ENCODE measurements at places on chromosomes 4 and X.

- no peak for DNase-seq
These were observed 146.3 kb downstream of the LDB2 start for GRCh38 chr4:16752150-16752549.

- DNase-seq = no peak
These were observed 45.6 kb upstream of the ANK2 start for GRCh38 chr4:113003841-113004240.

DNA sequence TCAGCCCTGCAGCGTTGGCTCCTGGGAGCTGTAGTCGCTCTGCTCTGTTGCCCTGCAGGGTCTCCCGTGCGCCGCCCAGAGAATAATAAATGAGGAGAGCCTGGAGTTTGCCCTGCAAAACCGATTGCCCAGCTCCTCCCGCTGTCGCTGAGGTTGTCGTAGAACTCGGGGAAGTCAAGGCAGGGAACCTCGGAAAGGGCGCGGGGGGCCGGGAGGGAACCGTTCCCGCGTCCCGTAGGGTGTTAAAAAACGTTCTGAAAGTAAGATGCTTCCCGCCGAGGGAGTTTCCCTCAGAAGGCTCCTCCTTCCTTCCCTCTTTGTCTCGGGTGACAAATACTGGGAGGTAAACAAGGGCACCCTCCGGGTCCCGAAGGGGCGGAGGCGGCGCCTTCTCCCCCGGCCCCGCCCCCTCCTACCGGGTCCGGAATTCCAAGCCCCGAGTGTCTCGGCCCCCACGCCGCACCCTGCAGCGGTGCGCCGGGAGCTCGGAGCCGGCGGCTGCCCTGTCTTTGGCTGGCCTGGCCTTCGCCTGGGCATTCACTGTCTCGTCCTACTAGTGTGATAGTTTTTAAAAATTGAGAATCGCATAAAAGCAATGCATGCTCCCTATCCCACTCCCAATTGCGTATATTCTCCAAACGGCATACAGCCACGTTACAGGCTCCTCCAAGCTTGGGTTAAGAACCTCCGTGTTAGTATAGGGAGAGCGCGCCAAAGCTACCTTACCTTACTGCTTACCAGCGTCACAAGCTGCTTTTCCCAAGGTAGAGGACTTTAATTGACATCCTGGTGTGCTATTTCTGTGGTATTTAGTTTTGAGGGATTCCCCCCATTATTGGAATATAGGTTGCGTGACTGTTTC, 964 bp upstream of the HMGB2 start:
- DNase-seq = peak; percentile 54

DNA sequence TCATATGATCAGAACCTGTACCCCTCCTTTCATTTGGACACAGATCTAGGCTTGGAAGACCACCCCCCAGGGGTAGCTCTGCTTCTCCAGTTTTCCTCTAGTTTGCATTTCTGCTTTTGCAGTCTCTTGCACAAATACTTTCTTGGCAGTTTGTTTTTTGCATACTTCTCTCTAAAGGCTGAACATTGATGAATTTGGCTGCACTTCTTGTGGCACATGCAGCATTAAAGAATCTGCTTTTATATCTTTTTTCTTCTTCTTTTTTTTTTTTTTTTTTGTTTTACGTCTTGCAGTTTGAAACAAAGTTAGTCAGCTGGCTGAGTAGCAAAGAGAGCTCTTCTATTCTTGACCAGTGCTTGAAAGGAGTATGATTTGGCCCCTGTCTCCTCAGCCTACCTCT, 273.0 kb downstream of the GLUD2 start:
- no peak for DNase-seq

DNA sequence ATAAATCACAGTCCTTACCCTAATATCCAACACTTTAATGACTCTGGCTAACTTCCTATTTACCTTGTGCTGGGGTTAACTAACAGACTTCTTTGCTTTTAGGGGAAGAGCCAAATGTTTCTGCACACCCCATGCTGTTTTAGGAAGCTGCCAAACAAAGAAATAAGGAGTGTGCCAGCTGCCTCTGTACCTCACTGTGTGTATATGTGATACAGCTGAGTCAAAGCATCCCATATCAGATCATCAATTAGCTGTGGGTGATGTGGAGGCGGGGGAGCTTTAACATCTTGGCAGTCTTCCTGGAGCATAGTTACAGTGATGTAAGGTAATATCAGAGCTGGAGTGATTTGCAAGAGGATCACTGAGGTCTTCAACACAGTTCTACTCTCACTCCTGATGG, 95.4 kb downstream of the COL25A1 start:
- DNase-seq = no peak

DNA sequence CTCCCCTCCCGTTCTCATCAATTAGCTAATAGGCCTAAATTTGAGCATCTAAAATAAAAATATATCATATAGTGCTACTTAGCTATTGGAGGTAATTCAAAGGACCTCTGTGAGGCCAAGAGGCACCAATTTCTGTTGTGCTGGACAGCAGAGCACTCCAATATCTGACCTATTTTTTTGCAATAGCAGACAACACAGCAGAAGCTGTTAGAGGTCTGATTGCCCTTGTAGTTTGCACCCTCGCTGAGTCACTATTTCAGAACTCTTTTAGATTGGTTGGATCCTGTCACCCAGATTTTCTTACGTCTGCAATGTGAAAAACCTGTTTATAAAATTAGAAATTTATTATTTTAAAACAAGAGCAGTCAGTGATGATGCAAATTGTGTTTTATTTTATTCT, 184.1 kb downstream of the CEP135 start:
- DNase-seq = no peak

GRCh38 chrX:104370089-104370488, 115.4 kb upstream of the ESX1 start:
- peak; percentile 52 for DNase-seq

DNA sequence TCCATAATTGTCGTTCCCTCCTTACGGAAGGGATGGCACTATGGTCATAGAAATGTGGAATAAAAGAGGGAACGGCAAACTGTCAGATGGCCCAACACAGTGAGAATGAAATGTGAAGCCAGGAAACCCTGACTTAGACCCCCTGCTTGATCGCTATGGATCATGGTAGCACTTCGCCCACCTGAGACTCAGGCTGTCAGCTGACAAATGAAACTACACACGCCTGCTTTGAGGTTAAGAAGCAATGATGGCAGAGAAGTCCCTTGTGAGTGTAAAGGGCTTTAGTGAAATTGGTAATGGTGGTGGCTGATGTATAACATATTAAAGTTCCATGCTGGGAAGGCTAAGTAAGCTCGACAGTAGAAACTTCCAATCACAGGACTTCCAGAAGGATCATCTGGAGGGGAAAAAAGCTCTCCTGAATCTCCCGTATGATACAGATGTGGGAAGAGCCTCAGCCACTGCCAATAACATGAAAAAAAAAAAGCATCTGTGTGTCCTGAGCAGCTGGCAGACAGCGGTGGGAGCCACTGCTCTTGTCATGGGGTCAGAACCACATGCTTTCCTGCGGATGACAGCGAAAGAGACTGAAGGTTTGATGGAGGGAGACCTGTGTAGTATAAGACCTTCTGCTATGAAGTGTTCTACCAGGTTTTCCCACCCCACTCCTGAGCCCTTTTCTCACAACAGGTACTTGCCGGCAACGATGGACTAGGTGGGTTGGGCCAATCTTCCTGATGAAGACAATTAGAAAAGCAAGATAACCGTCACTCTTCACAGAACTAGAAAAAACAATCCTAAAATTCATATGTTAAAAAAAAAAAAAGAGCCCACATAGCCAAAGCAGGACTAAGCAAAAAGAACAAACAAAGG, 107.6 kb downstream of the AFAP1 start:
- DNase-seq = no peak

DNA sequence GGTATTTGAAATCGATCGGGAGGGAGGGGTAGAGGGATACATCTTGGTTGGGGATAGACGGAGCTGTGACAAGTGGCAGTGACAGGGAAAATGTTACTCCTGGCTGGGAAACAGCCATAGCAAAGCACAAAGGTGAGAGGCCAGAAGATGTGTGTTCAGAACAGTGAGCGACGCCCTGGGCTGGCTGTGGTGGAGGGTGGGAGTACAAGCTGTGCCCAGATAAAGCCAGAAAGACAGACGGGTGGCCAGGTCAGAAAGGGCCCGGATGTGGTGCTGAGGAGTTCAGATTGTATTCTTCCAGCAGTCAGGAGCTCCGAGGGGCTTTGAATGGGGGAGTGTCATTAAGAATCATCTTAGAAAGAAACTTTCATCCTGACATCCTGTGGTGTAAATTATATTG, 27.9 kb downstream of the CCDC149 start:
- DNase-seq = no peak

- no peak for DNase-seq
These were observed 301.9 kb downstream of the BMPR1B start for GRCh38 chr4:95059663-95060062.

DNA sequence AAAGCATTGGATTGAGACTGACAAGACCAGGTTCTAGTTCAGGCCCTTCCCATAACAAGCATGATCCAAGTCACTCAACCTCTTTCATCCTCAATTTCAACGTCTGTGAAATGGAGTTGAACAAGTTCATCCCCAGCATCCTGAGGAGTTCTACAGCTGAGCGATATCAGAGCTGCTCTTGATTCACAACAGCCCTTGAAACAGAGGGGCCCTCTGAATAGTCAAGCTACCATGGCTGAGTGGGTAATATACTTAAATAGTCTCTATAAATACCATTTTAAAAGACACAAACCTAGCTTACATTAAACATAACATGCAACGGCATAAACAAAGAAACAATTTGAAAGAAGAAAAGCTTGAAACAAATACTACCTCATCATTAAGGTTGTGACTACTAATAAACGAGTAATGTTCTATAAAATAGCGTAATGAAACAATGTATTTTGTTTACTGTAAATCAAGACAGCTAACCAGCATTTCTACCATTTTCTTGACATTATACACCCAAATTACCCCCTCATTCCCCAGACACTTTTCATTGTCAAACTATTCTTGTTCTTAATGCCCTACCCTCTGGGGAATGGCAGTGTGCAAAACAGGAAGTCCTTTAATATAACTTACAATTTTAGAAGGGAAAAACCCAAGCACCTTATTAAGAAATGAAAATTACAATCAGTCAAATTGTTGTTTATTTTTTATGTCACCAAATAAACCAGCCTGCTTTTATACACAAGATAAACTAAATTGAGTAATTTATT, 202.3 kb downstream of the PARM1 start:
- no peak for DNase-seq

- peak; percentile 57 for DNase-seq
These were observed 2.1 kb upstream of the APBB2 start for GRCh38 chr4:41216294-41217019.

DNA sequence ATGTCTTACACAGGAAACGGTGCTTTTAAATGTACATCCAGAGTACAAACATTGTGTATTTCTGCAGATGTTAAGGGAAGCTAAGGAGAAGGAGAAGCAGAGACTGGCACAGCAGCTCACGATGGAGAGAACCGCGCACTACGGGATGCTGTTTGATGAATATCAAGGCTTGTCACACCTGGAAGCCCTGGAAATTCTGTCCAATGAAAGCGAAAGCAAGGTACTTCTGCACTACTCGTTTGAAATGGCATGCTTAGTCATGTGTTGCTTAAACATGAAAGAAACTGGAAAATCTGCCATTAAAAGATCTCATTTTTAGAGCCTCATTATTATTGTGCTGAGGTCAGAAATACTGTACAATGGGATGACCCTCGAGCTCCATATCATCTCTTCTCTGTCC, 47.2 kb downstream of the FAM114A1 start:
- no peak for DNase-seq

DNA sequence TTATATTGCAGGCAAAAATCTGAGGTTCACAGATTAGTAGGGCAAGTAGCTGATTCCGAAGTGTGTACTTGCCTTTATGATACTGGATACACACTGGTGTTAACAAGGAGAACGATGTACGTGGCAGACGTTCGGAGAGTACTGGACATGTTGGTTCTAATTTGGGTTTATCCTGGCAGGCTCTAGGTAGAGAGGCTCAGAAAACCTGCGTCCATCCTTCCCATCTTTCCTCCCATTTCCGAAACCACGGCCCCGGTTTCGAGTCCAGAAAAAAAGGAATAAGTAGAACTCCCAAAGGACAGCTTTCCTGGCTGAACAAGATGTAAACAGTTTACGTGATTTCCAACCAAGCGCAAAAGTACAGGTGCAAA, 351 bp upstream of the SLC30A9 start:
- DNase-seq = no peak
